ENCODE measurements at places on chromosomes 2 and 18.

GRCh38 chr2:102449370-102449974 is 23.6 kb upstream of the SLC9A4 start:
- DNase-seq: peak; percentile 62

DNA sequence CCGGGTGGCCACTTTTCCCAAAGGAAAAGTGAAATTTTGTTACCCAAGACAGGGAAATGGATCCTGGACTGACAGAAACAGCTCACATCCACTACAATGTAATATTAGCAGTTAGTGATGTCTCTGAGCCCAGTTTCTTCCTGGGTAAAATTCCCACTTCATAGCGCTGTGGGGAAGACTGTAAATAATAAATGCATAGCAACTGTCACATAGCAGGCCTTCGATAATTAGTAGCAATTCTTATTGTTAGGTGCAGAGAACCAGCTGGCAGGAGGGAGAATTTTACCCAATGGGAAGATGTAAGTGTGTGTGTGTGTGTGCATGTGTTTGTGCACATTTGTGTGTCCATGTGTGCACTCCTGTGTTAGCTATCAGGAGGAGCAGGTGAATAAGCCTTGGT is 221.5 kb downstream of the SLC4A3 start:
- DNase-seq: no peak

DNA sequence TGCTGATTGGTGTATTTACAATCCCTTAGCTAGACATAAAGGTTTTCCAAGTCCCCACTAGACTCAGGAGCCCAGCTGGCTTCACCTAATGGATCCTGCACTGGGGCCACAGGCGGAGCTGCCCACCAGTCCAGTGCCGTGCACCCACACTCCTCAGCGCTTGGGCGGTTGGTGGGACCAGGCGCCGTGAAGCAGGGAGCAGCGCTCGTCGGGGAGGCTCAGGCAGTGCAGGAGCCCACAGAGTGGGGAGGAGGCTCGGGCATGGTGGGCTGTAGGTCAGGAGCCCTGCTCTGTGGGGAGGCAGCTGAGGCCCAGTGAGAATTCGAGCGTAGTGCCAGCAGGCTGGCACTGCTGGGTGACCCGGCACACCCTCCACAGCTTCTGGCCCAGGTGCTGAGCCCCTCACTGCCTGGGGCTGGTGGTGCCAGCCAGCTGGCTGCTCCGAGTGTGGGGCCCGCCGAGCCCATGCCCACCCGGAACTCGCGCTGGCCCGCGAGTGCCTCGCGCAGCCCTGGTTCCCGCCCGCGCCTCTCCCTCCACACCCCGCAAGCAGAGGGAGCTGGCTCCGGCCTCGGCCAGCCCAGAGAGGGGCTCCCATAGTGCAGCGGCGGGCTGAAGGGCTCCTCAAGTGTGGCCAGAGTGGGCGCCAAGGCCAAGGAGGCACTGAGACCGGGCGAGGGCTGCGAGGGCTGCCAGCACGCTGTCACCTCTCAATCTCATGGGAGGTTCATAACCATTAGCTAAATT is 475.6 kb upstream of the DCC start:
- no peak for DNase-seq

DNA sequence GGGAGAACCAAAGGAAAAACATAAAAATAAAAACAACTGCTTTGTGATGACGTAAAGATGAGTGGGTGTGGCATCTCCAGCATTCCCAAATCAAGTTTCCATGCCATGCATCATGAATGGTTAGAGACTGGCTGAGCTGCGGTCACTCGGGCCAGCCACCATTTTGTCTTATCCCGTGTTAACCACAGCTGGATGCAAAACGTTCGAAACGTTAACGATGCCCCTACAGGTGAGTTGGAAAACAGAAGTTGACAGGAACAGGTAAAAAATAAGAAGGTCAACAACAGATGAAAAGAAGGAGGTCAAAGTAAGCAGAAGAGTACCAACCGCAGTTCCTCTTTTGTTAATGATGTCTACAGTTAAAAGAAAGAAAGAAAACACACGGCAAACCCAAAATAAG is 411.1 kb downstream of the NRXN1 start:
- no peak for DNase-seq

DNA sequence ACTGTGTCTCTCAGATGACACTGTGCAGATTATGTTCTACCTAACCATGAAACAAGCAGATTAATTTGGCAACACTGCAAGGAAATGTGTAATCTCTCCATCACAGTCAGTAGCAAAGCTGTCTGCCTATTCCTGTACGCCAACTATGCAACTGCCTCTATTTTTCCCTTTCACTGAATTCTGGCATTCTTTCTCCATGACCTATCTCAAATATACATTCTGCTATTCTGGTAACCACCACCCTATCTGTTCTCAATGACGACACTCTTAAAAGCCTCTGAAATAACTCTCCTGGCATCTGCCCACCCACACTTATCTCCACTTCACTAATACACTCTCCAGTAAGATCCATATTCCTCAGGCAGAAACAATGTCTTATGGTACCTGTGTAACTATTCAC is 78.7 kb downstream of the ABCA12 start:
- no peak for DNase-seq

- no peak for DNase-seq
These were observed 21.6 kb upstream of the TRIB2 start for GRCh38 chr2:12694990-12695774.

DNA sequence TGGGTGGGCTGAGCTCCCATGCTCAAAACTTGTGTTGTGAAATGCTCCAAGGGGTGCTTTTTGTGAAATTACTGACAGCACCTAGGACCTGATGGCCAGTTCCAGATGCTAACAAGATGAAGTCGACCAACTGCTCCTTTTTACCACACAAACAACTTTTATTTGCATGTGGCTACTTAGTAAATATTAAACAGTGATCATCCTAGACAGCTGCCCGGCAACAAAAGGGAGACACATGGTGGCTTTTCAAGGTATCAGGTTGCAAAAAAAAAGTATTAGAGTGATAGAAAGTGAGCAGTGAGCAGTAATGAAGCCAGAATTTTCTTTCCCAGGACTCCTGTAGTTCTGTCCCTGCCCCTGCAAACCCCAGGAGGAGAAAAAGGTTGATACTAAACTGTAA is 118.5 kb downstream of the RPIA start:
- DNase-seq: no peak

DNA sequence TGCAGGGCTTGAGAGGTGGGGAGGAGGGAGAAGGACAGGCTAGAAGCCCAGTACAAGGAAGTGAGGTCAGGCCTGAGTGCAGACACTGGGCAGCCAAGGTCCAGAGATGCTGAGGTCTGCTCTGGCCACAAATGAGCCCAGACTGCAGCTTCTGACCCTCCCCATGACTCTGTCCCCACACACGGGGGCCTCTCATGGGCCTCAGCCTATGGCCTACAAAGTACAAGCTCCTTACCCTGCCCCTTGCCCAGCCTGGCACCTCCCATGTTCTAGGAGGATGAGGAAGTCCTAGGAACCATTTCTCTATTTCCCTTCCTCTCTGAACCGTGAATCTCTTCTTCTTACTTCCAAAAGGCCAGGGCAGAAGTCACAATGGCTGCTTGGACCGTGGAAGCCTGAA is 193.8 kb downstream of the ANKRD30B start:
- DNase-seq: no peak

DNA sequence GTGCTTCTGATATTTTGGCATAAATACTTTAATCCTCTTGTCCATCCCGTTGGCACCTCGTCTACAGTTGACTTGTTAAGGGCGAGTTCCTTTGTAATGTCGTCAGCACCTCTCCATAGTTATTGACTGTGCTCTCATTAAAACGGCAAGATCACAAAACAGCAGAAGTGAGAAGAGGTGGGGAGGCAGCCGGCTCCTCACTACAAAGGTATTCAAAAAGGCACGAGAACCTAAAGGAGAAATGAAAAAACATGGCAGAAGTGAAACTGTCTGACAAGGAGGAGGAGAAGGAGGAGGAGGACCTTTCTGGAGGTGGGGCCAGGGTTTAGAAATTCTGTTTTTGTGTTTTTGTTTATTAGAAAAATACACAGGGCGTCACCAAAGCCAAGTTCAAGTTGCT is 235.6 kb downstream of the BCL11A start:
- no peak for DNase-seq

GRCh38 chr2:158125756-158126498 is 24.3 kb downstream of the UPP2 start:
- no peak for DNase-seq

- DNase-seq: no peak
These were observed 150.8 kb downstream of the THSD7B start for GRCh38 chr2:136916131-136916530.

DNA sequence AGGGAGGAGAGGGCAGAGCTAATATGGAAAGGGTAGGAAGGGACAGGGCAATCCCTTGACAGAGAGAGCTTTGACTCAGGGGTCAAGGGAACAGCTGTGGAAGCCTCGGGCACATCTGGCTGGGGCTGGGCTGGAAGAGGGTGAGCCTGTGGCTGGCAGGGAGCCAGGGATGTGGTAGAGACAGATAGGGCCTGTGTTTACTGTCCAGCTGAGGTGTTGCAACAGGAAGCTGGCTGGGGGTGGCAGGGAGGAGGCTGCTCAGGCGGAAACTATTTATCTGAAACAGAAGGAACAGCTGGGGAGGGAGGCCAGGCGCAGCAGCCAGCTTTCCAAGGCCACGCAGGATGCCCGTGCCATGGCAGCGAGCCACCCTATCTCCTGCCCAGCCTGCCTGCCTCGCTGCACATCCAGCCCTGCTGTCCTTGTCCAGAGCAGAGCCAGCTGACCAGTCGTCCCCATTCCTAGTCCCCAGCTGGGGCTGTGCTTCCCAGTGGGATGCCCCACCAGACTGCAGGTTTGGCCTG is 264.7 kb downstream of the CYP26B1 start:
- DNase-seq: no peak

DNA sequence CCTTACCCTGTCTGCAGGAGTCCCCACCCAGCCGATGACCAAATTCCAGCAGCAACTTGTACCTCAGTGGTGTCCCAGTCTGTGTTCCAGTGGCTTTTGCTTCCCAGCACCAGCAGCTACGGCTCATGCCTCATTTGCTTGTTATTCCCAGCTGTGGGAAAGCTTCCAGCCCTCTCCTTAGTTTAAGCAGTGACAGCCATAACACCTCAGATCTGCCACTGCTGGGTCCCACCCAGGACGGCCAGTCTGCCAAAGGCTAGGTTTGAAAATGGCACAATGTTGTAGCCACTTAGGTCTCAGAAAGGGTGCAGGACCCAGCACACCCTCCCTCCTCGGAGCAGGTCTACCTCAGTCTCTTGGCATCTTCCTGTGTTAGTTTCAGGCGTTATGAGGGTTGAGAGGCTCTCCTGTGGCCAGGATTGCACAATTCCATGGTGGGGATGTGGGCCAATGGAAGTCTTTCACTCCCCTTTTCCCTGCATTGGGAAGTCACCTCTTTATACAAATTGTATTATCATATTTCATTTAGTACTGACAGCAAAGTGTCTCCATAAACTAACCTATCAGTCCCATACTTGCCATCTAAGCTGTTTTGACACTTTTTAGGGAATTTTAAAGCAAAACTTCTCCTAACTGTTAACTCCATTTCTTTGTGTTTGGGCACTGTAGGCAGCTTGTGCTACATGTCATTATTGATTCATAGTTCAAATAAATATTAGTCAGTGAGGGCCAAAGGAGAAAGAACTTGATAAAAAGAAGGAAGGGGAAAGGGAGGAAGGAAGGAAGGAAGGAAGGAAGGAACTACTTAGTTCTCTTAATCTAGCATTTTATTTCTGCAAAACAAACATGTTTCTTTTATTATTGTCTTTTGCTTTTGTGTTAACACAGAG is 62.9 kb upstream of the FAM110C start:
- no peak for DNase-seq

All from stimulated activated CD4-positive, alpha-beta T cell treated with anti-CD3 and anti-CD28 coated beads, Interleukin-1b, Interleukin-23, amount 100 ng/mL, for 48 hours (primary cell).